ENCODE measurements at places on chromosomes 7 and 10. TPM values are rescaled to one million over a fixed set of nuclear protein-coding genes. Genes with fewer than 3 reads are reported as not detected.

DNA sequence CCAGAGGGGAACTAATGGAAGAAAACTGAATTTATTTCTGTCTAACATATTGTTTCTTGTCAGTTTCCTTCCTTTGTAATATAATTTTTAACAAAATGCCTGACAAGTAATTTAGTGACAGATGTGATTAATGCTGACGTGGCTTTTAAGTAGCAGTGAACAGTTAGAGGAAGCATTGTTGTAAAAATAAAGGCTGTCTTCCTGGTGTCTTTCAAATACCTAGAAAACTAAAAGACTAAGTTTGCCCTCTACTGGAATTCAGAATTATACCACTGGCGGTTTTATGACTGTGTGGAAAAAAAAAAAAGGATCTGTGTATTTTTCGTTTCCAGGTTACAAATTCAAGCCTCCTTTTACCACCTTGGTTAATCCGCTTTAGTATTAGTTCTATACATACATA is 217.1 kb upstream of the DPP6 start:
- DNase-seq: no peak

DNA sequence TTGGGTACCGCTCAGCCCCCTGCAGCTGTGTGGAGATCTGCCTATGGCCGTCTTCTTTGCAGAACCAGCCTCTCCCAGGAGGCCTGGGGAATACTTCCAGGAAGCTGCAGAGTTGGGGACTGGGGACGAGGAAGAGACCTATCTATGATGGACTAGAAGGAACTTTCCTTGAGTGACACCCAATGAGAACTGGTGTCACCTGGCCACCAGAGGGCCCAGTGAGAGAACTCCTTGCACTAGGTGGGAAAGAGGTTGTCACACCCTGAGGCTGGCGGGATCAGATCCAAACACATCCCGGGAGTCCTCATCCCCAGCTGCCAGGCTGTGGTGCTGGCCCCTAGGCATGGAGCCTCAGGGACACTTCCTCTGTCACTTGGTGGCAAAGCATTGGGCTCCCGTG is 4.9 kb upstream of the GRID2IP start:
- no peak for DNase-seq

DNA sequence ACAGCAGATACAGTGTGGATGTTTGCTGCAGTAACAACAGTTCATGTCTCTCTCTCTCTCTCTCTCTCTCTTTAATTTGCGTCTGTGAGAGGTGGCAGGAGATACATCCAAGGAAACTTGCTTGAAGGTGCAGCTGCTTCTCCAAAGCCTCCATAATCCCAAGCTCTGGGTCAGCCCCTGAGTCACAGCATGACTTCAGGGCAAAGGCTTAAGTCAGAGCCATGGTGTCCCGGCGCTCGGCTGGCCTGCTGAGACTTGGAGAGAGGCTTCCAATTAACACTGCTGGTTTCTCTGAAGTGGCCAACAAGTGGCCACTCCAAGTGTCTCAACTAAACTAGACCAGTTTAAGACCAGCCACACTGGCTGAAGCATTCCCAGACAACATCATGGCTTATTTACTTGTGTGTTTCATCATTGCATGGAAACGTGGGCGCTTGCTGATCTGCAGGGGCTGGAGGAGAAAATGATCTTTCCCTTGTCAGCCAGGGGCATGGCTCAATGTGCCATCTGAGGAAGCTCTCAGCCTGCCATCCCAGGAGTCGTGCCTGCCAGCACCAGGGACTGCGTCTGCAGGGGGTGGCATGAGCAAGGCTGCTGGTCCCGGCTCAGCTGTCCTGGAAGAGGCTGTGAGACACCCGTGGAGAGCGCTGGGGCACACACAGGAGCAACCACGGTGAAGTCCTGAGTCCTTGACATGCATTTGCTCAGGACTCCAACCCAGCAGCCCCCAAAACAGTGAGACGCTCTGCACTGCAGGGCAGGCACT is 254.2 kb downstream of the COBL start:
- DNase-seq: no peak

DNA sequence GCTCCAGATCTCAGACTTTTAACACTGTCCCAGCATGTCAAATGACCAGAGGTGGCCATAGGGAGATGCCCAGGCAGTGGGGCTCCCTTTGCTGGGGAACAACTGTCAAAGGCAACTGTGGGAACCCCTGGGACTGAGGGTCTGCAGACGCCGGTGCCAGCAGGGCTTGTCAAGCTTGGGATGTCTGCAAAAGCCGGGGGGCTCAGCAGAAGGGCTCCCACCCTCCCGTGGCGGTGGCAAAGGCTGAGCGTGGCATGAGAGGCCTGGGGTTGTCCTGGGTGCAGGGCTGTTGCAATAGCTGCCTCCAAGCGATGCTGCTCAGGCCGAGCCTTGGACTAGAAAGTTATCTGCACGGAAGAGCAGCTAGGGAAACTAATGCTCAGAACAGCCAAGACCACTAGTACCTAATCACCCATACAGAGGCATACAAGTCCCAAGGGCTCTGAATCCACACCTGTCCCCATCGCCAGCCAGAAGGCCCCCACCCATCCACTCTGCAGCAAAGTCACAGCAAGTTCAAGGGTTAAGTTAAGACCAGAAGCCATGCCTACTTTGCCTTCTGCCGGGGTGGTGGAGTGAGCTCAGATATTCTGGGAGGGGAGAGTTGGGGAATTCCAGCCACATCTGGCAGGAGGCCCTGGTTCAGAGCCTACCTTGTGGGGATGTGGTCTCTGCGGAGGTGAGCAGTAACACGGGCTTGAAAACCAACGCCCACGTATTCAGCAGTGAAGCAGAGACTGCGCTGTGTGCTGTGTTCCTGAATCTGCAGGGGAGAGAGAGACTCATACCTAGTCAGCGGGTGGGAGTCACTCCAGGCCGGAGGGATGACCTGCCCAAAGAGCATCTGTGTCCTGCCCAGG is 4.6 kb downstream of the SH2B2 start:
- DNase-seq: no peak

Gene GRK5
- 27.2 TPM for total RNA-seq

Gene SFTPA1
- not detected for total RNA-seq

Gene ADAM8
- 0.40 TPM for total RNA-seq
